ENCODE measurements at places on chromosomes 12 and 14.

GRCh38 chr12:121038861-121039668, at the start of gene OASL:
TSS of gene OASL (minus strand) at chr12:121039246. CDS start at chr12:121038971, 275 bp downstream.
- DNase-seq, result no peak

- DNase-seq, result no peak
Observed at GRCh38 chr12:109247831-109248654, 61.0 kb downstream of the FOXN4 start.

DNA sequence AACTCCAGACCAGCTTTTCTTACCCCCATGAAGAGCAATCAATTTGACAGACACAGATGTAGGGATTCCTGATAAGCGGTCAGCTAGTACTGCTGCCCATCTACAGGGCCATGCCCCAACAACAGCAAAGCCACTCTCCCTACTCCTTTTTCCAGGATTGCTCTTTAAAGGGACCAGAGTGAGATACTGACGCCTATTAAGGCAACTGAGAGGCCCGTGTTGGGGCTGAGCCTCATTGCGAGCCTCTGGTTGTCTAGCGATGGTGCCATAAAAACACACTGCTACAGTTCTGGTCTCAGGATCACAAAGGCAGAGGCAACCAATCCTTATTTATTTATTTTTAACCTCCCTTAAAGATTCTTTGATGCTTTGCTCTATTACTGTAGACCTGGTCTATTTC, 31.1 kb downstream of the AK7 start:
- no peak for DNase-seq

GRCh38 chr14:73576391-73576790, 7.4 kb downstream of the ACOT2 start:
- DNase-seq, result no peak

GRCh38 chr14:49286257-49286983, 299.8 kb downstream of the RPS29 start:
- DNase-seq, result no peak

DNA sequence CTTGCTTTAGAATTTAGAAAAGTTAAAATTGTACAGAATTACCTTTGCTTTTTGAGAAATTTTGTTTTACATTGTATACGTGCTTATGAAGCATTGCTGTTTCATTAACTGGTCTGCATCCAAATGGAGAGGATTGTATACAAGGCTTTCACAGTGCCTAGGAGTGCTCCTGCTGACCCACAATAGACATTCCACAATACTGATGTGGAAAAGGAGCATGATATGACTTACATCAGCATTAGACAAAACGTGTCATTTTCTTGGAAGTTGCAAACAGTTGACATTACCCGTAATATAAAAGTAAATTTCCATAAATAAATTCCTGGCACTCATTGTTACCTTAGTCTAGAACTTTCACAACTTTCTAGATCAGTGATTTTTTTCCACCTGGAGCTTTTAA, 1.9 kb downstream of the PRKD1 start:
- DNase-seq, result no peak

GRCh38 chr14:24959791-24960331, 90.1 kb downstream of the STXBP6 start:
- DNase-seq, result no peak

- no peak for DNase-seq
Observed at GRCh38 chr12:112524676-112525425, 106.1 kb downstream of the PTPN11 start.

DNA sequence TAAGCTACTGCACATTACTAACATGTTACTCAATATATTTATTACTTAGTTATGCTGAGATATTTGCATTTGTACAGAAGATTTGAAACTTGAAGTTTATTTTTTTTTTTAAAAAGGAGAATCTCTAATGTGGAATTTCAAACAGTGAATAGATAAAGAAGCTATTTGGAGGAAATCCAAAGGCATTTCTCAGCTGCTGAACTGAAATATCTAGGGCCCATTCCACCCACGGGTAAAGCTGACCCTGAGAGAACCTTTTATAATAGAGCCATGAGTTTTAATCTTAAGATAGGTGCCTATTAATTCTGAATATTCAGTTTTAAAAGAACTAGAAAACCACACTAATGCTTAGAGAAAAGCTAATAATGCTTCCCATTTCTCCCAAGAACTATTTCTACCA, 225.4 kb upstream of the CAND1 start:
- no peak for DNase-seq

DNA sequence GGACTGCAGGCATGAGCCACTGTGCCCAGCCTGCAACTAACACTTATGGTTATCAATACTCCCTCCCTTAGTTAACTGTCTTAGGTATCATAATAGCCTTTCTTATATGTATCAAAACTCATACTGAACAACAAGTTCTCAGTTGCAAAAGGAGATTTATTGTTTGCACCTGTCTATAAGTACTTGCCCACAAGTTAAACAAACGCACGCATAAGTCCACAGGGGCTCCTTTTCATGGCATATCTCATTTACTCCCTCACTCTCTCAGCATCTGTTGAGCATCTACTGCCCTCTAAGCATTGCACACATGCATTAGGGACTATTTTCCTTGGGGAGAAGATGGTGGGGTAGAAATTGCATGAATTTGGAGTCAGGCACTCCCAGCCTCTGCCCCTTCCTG, 46.7 kb upstream of the CORO1C start:
- no peak for DNase-seq

Measured in stimulated activated CD4-positive, alpha-beta T cell treated with anti-CD3 and anti-CD28 coated beads, Interleukin-15, amount 100 ng/mL, for 48 hours (primary cell).